Adrenal gland (tissue), 19 donors: ENCODE measurements at places on chromosomes 1 and 21. TPM values are rescaled to one million over a fixed set of nuclear protein-coding genes. Genes with fewer than 3 reads are reported as not detected.

GRCh38 chr1:113872219-113872935 is 865 bp upstream of the PTPN22 start:
- peak overlapping the region; percentile 58 for H3K27ac ChIP-seq
- H3K4me3 ChIP-seq, result no peak overlapping the region
- no peaks in the 10 kb centered on the region for H3K27me3 ChIP-seq
- no peaks in the 10 kb centered on the region for H3K36me3 ChIP-seq
- H3K4me1 ChIP-seq, result no peaks in the 10 kb centered on the region
- no peak for DNase-seq

DNA sequence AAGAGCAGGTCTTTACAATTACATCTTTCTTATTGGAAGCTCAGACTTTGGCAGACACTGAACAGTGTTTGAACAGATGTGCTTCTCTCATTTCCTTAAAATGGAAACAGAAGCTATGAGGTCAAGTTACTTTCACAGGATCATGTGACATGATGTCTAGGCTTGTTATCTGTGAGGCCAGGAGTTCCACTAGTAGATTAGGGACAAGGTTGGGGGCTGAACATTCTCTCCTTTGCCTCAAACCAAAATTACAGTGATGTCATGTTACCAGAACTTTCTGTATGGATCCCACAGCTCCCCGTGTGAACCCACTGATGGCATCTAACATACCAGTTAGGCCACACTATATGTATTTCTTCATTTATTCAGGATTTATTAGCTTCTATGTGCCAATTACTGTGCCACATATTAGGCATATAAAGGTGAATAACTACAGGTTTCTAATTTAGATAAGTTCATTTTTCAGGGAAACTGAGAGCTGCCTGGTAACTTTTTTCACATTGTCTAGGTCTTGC is 6.0 kb downstream of the DYNLT5 start:
- DNase-seq, result no peak
- H3K4me3 ChIP-seq, result no peak overlapping the region
- no peaks in the 10 kb centered on the region for H3K4me1 ChIP-seq
- no peaks in the 10 kb centered on the region for H3K36me3 ChIP-seq

FGGY gene
- total RNA-seq, result 37.0 TPM

CD164L2 gene
- total RNA-seq, result 2.6 TPM
